NCI-H187 treated with DMSO at 0.1 percent for 48 hours (cell line): ENCODE measurements at places on chromosomes 2 and 18.

DNA sequence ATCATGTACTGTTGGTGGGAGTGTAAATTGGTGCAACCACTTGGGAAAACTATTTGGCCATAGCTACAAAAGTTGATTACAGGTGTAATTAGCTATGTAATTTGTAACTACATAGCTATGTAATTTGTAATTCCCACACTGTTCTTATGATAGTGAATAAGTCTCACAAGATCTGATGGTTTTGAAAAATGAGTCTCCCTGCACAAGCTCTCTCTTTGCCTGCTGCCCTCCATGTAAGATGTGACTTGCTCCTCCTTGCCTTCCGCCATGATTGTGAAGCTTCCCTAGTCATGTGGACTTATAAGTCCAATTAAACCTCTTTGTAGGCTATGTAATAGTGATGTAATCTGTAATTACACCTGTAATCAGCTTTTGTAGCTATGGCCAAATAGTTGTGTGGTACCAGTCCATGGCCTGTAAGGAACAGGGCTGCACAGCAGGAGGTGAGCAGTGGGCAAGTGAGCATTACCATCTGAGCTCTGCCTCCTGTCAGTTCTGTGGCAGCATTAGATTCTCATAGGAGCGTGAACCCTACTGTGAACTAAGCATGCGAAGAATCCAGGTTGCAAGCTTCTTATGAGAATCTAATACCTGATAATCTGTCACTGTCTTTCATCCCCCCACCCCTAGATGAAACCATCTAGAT, 133.7 kb upstream of the COPS8 start:
- no peak for DNase-seq

GRCh38 chr2:229344151-229344551, 73.1 kb upstream of the PID1 start:
- no peak for DNase-seq

GRCh38 chr2:77443076-77443475, 79.1 kb downstream of the LRRTM4 start:
- no peak for DNase-seq

- DNase-seq: no peak
Measured at GRCh38 chr2:54942373-54942772, 107.9 kb downstream of the RTN4 start.

- no peak for DNase-seq
Measured at GRCh38 chr2:112055730-112056625, 909 bp downstream of the TMEM87B start.

DNA sequence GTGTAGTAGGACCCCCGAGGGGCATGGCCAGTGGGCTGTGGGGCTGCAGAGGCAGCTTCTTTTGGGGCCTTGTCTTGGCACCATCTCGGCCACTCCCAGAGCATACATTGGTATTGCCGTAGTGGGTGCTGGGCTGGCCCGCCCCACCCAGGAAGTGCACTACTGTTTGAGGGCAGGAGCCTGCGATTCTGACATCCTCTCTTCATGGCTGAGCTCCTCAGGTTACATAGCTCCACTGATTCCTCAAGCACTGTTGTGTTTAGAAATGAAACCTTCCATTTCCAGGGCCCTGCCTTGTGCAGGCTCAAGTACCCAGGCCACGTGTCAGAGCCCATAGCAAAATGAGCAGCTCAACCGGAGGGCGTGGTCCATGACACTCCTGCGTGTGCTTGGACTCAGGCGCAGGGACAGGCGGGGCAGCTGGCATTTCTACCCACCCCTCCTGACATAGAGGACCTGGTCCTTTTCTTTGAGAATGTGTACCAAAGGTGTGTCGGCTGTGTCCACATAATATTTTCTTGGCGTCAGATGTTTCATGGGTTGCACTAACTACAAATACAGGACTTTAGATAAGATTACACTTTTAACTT, 67.9 kb downstream of the DGKD start:
- peak; percentile 53 for DNase-seq

DNA sequence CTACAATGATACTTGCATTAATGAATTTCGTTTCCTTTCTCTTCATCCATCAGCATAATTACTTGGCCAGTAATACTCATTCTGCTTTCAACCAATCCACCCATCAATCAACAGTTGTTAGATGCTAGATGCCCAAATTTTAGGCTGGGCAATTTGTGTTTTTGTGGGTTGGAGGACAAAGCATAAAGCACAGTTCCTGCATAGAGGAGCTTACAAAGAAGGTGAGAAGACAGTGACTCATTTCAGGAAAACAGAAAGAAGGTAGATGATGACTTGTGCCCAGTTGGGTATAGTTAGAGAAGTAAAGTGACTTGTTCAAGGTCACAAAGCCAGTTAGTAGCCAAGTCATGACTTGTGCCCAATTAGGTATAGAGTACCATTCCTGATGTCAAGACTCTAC, 1186.8 kb upstream of the CELF4 start:
- no peak for DNase-seq

- DNase-seq: no peak
Measured at GRCh38 chr2:171960570-171960969, 38.3 kb downstream of the HAT1 start.

DNA sequence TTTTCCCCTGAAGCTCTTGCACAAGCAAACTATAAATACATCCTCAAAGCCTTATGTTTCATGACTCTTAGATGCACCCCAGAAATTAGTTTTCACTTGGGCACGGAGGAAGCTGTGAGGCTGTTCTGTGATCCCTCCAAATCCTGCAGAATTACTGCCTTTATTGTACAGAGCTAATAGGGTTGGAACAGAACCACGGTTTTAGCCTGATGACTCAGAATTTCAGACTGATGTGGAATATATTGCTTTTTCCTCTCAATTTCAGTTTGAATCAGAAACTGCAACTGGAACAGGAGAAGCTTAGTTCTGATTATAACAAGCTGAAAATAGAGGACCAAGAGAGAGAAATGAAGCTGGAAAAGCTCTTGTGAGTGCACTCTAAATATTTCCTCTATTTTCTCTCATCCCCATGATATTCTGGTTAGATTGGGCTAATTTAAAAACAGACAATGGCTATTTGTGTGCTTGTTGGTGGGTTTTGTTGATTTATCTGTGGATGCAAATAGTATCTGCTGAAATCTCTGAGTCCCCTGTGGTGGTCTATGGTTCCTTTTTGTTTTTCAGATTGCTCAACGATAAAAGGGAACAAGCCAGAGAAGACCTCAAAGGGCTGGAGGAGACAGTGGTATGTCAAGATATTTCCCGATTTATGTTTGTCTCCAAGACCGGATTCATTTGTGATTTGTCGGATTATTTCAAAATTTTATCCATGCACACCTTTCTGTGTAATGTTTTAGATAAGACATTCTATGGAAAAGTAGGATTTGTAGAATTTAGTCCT, 38.2 kb upstream of the LYPD6B start:
- DNase-seq: no peak

GRCh38 chr18:22250591-22250996, 81.2 kb downstream of the GATA6 start:
- no peak for DNase-seq

- no peak for DNase-seq
Measured at GRCh38 chr2:11572996-11573395, 39.2 kb downstream of the GREB1 start.

- DNase-seq: no peak
Measured at GRCh38 chr2:188721784-188722183, 252.4 kb upstream of the COL3A1 start.

DNA sequence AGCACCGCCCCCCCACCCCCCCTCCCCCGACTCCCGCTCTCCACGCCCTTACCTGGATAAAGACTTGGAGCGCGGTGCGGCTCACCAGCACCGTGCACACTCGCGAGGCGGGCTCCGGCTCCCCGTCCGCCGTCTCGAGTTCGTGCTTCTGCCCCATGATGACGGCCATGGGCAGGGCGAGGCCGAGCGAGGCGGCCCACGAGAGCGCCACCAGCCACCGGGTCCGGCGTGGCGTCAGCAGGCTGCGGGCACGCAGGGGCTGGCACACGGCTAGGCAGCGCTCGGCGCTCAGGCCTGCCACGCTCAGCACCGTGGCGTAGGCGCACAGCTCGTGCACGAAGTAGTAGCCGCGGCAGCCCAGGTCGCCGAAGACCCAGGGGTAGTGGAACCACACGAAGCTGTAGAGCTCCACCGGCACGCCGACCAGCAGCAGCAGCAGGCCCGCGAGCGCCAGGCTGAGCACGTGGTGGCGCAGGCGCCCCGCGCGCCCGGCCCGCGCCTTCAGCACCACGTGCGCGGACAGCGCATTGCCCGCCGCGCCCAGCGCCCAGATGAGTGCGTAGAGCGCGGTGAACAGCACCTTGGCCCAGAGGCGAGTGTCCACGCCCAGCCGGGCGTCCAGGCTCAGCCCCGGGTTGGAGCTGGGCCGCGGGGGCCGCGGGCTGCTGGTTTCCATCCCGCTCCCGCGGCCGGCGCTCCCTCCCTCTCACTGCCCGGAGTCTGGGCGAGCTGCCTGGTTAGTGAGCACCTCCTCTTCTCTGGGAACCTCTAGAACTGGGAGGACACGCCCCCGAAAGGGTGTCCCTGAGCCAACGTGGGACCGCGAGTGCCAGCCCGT, at the start of gene NTSR2:
Gene NTSR2 (minus strand): TSS at position 742 of the 838 bp plus-strand sequence. CDS start 66 bp downstream, at position 676.
- no peak for DNase-seq

DNA sequence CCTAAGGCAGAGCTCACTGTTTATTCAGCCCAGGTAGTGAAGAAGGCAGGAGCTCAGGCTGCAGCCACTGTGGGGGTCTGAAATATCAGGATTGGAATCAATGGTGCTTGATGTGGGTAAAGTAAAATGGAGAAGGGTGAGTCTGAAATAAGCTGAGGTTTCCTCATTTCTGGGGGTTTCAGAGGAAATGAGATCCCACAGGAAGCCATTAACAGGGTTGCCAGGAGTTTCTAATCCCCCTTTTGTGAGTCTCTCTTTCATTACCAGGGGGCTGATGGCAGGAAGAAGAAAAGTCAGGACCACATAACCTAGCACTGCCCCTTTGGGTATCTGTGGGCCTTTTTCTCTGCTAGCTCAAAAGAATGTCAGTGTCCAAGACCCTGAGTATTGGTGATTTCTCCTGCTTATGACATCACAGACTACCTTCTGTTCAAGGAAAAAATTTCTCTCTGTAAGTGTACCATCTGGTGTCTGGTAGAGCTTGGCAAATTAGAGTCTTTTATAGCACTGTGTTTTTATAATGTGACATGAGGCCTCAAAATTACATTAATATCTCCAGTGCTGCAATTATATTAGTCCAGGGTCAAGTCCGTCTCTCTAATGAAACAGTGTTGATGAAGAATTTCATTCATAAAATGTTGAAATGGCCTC, 56.0 kb downstream of the LBH start:
- no peak for DNase-seq

- no peak for DNase-seq
Measured at GRCh38 chr2:1992280-1992679, 248.0 kb upstream of the PXDN start.

- DNase-seq: no peak
Measured at GRCh38 chr2:8004250-8004681, 677.6 kb upstream of the ID2 start.

DNA sequence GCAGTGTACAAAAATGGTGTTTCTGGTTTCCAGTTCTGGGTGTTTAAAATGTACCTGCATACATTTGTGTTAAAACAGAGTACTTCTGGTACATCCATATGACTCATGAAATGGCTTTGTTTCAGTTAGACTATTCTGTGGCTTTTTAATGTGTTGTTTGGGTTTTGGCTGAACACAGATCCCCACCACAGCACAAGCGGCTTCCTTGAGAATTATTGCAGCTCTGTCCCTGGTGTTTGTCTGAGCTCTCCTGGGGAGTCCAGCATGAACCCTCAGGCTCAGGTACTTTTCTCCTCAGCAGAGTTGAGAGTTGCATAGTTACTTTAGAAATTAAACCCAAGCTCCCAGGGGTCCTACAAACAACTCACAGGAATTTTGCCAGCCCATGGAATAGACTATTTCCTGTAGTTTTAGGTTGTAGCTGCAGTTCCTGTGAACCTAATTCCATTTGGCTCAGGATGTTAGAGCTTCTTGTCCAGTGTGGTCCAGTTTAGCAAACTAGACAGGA, 64.8 kb upstream of the EML6 start:
- no peak for DNase-seq

- no peak for DNase-seq
Measured at GRCh38 chr2:67792681-67793091, 270.1 kb downstream of the C1D start.

DNA sequence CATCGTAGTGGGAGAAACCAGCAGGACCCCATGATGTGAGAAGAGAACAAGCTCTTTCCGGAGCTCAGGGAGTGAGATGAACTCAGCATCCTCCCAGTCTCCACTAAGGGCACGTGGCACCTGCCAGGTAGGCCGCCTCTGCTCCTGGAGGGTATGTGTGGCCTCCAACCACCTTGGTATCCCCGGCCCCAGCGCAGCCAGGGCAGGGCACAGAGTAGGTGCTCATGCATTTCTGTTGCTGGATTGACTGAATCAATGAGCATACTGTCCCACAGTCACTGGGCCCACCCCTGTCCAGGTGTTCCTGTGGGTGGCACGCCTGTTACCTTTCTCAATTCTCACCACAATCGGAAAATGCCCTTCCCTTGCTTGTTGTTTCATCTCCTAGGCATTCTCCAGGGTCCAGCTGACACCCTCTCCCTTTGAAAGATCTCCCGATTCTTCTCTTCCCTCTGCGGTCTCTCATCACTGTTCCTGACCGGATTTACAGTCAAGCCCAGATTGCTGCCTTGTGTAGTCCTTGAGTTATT, 138.5 kb upstream of the SMAD2 start:
- DNase-seq: no peak

GRCh38 chr18:13620818-13621445, 105.4 kb downstream of the FAM210A start:
- no peak for DNase-seq

DNA sequence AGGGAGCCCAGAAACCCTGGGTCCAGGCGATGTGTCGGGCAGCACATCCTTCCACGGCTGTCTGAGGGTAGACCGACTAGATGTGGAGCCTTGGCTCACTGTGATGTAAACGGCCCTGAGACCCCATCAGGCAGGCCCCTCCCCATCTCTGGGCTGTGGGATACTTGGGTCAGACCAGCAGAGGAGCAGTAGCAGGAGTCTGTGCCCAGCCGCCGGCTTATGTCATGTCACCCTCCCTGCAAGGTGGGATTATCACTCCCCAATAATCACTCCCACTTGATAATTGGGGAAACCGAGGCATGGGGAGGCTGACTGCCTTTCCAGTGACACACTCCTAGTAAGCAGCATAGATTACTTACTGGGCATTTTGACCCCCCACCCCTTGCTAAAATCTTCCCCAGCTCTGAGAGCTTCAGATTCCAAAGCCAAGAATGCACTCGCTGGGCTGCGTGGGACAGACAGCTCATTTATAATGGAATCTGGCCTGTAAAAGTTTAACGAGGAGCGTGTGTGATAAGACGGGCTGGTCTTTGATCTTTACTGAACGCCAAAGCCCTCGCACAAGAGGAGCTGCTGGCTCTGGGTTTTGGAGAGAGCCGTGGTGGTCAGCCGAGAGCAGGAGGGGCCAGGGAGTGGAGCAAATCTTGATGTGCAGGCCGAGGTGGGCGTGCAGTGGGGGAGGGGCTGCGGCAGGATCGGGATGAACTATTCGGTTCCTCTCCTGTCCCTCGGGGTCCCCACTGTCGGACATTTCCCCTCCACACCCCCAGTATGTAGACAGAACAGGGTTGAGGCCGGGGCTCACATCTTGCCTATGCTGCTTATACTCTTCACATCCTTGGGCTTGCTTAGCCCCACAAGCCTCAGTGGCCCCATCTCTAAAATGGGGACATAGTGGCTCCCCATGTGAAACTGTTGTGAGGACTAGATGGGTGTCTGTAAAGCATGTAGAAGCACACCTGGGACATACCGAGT, 200.0 kb downstream of the GLI2 start:
- no peak for DNase-seq
